ENCODE measurements at places on chromosomes 3 and 15. TPM values are rescaled to one million over a fixed set of nuclear protein-coding genes. Genes with fewer than 3 reads are reported as not detected.

Gene PROS1
- 5.2 TPM for total RNA-seq

Gene CFAP100
- total RNA-seq: not detected

Gene PP2D1
- not detected for total RNA-seq

GRCh38 chr3:58719684-58720083 lies 53.1 kb upstream of the FAM3D start:
- no peaks in the 10 kb centered on the region for H3K27me3 ChIP-seq
- no peak for DNase-seq
- no peaks in the 10 kb centered on the region for H3K36me3 ChIP-seq
- no peak overlapping the region for H3K27ac ChIP-seq
- H3K4me1 ChIP-seq: no peaks in the 10 kb centered on the region
